C1 segment of cervical spinal cord (tissue), 14 donors: ENCODE measurements at places on chromosomes 2 and 18.

DNA sequence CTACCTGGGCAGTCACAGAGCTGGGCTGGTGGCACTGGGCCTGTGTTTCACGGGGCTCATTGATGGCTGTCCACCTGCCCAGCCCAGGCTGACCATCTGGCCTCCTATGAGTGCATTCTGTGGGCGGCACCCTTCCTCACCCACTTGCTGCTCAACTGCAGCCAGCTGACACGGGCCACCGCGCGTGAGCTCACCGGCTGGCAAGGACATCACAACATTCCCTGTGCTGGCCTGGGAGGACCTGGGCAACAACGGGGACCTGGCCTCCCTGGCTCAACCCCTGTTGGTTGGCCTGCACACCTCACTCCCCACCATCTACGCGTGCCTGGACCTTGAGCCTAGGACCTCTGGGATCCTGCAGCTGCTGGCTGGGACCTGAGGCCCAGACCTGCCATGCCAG lies 98.2 kb upstream of the DTNA start:
- no peak for DNase-seq

GRCh38 chr2:44351088-44351487 lies 10.2 kb downstream of the PREPL start:
- no peak for DNase-seq

- DNase-seq, result no peak
Measured at GRCh38 chr2:109582928-109583895, 30.6 kb downstream of the SEPTIN10 start.

GRCh38 chr18:3384664-3385563 lies 65.1 kb upstream of the TGIF1 start:
- DNase-seq, result no peak

GRCh38 chr2:67179526-67179925 lies 217.6 kb upstream of the ETAA1 start:
- DNase-seq, result no peak

DNA sequence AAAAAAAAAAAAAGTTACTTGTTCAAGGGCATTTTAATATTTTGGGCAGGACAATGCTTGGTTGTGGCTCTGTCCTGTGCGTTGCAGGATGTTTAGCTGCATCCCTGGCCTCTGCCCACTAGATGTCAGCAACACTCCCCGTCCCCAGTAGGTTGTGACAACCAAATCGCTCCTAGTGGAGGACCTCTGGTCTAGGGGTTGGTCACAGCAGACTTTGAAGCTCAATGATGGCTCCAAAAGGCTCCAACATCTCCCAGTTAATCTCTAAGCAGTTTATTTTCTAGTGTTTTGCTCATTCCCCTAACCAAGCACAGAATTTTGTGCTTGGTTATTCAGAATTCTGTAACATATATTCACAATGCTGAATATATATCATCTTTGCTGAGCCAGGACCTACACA lies 67.0 kb downstream of the CHRNA1 start:
- DNase-seq, result peak; percentile 37

DNA sequence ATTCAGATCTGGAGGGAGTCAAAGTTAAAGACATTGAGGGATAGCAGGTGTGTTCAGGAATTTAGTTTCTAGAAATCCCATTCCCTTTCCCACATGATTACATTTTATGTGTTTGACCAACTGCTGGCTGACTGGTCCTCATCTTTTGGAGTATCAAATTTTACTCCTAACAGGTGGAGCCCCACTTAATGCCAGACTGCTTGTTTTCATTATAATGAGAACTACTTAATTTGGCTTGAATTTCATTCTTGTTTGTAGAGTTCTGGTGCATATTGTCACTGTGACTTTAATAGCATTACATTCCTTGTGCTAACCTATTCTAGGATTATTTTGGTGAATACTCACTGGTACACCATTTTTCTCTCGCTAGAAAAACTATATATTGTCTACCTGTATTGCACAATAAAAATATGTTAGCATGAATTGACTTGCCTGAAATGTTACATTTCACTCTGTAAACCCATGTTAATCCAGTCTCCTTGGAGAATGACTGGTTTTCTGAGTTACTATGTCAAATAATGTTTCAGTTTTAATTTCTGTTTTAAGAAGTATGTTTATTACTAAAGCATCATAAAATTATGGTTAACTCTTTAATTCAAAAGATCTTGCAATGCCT lies 98.2 kb downstream of the TANC1 start:
- no peak for DNase-seq

GRCh38 chr2:64291181-64291580 lies 147.0 kb upstream of the PELI1 start:
- no peak for DNase-seq

GRCh38 chr2:53859206-53860181 lies at the start of gene GPR75:
Gene GPR75, minus strand, starts transcription at chr2:53859967. Its CDS starts 5,211 bp downstream, at chr2:53854756.
- peak; percentile 19 for DNase-seq

DNA sequence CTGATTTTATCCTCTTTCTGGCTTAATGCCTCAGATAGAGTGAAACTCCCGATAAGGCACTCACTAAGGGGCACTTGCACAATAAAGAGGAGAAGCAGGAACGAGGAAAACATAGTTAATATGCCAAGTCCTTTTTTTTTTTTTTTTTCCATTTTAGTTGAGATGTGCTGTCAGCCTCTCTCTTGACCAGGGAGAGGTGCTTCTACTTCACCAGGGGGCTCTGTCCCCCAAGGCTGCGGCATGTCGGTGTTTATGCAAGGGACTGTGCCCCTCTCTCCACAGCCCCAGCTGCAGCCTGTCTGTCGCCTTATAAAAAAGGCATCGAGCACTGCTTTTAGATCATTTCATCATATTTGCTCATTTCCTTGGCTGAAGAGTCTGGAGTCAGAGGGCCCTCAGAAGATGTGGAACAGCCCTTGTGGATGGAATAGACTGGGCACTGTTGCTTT lies 178.1 kb downstream of the SLC8A1 start:
- DNase-seq, result no peak

- no peak for DNase-seq
Measured at GRCh38 chr2:146847846-146848245, 997.0 kb upstream of the ACVR2A start.

DNA sequence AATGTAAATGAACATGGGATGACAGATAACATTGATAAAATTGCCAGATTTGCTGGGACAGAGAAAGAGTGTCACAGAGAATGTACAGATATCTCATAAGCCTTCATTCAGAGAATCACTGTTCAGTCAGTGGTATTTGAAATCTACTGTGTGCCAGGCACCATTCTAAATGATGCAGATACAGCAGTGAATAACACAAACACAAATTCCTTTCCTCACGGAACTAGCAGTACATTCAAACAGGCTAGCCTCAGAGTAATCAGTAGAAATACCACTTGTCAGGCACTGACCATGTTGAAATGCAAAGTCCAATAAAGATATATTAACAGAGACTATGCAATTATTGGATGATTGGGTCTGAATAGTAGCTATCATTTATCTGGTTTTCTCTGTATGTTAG lies 211.0 kb downstream of the RDH14 start:
- DNase-seq, result no peak

DNA sequence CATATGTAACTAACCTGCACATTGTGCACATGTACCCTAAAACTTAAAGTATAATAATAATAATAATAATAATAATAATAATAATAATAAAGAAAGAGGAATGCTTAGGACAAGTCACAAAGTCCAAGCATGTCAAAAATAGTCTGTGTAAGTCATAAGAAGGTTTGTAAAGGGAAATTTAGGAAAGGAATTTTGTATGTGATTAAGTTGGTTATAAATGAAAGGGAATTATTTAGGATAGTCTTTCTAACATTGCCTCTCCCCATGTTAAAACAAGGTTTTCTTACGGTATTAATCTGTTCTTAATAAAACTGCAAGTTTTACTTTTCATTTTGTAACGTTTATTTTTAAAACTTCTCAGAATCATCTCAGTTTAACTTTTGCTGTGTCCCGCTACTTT lies 62.8 kb downstream of the SESTD1 start:
- DNase-seq, result no peak

DNA sequence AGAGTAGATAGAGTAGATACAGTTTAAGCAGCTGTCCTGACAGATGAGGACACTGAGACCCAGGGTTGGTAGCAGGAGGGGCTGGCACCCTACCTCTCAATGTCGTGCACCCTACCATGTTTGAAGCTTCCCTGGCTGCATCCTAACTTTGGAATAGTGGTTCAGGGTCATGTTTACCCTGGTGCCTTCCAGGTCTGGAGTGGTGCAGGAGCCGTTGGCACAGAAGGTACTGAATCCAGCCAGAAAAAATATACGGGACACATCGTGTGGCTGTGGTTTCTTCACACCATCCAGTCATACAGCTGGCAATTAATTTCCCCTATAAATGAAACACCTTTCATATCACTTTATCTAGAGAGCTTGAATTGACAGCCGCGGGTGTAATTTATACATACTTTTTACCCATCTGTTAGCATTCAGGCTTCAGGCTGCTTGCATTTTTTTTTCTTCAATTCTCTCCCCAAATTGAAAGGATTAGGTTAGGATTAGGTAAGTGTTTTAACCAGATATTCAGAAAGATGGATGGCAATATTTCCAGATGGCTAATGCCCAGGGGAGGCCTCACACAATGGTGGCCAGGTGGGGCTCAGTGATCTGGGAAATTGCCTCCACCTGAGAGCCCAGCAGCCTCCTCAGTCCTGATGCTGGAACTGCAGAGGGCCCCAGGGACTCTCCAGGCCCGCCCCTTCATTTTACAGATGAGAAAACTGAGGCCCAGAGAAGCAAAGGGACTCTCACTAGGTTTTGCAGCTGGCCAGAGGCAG lies 127.0 kb downstream of the CELF4 start:
- DNase-seq, result no peak

GRCh38 chr18:3713708-3714107 lies 263.7 kb downstream of the TGIF1 start:
- no peak for DNase-seq

- no peak for DNase-seq
Measured at GRCh38 chr2:62741127-62741526, 35.6 kb downstream of the EHBP1 start.
